ENCODE measurements at places on chromosomes 2 and 18.

DNA sequence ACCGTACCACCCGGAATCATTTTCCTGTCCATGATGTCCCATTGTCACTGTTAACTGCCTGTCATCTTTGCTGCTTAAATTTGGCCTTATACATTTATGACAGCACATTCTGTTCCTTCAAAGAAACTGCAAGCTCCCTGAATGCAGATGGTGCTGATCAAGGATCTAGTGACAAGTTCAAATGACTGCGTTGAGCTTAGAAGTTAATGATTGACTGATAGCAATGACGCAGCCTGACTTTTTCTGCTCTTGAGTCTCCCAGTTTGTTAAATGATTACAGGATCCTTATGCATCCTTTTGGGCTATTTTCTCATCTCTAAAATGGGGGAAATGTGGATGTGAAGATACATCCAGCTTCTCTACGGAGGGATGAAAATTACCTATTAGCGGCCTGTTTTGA, 159.0 kb downstream of the DCC start:
- no peak for DNase-seq

DNA sequence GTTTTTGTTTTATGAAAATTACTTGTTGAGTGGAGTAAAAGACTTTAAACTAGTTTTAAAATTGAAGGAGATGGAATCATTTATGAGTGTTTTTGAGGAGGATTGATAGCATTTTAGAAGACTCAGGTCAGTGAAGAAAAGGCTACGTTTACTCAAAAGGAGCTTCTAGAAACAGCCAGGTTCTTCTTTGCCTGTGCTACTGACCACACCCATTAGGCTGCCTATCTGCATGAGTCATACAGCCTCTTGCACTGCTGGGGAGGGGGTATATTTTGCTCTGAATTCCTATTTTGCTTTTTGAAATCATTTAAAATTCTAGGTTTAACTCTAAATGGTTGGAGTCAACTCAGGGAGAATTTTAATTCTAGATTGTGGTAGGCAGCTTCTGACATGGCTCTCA, 22.3 kb downstream of the EFEMP1 start:
- no peak for DNase-seq

DNA sequence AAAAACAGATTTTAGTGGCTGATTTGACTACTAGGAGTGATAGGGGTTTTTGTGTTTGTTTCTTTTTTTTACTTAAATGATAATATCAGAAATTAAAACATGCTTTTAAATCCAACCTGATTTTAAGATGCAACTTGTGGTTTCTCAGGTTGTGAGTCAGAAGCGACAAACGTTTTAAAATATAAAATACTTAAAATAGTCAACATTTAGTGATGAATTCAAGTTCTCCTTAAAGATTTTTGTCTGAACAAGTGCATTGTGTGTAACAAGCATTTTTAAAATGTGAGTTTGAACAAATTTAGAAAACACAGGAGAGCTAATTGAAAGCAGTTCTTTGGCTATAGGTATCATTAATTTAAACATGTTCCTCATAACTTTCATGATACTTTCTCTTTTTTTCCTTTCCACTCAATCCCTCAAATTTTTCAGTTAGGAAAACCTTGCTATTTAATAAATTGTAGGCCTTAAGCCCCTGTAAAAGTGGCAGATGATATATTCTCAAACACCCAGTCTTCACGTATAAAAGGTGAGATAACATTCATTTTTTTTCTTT, 3.6 kb downstream of the TBR1 start:
- DNase-seq, result no peak

GRCh38 chr2:239264838-239265651, 135.8 kb downstream of the HDAC4 start:
- no peak for DNase-seq

GRCh38 chr2:74221604-74222299, 23.3 kb downstream of the MTHFD2 start:
- no peak for DNase-seq

DNA sequence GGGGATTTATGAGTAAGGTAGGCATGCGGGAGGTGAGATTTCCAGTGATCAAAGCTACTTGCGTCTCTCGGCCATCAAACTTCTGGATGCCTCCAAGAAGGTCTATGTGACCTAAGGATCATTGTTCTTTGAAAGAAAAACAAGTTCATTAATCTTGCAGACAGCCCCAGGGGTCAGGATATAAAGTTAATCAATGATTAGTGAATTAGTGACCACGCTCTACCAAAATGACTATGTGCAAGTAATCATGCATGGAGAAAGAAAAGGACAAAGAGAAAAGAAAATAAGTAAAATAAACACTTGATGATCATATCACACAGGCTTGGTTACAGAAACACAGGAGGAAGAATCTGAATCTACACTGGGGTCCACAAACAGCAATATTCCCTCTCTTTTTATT, 42.5 kb upstream of the BCL11A start:
- DNase-seq, result no peak

- no peak for DNase-seq
These were observed 31.5 kb downstream of the FAP start for GRCh38 chr2:162211732-162212131.
